Heart left ventricle (tissue), 16 donors: ENCODE measurements at places on chromosomes 5 and 9. TPM values are rescaled to one million over a fixed set of nuclear protein-coding genes. Genes with fewer than 3 reads are reported as not detected.

The FOXD4L5 gene
- not detected for total RNA-seq

The ZNF79 gene
- total RNA-seq: 7.4 TPM

The FBP2 gene
- total RNA-seq: not detected

The LCN9 gene
- total RNA-seq: not detected

The KIAA0825 gene
- 1.6 TPM for total RNA-seq

The SNCAIP gene
- total RNA-seq: 1.7 TPM

The MSMP gene
- not detected for total RNA-seq

DNA sequence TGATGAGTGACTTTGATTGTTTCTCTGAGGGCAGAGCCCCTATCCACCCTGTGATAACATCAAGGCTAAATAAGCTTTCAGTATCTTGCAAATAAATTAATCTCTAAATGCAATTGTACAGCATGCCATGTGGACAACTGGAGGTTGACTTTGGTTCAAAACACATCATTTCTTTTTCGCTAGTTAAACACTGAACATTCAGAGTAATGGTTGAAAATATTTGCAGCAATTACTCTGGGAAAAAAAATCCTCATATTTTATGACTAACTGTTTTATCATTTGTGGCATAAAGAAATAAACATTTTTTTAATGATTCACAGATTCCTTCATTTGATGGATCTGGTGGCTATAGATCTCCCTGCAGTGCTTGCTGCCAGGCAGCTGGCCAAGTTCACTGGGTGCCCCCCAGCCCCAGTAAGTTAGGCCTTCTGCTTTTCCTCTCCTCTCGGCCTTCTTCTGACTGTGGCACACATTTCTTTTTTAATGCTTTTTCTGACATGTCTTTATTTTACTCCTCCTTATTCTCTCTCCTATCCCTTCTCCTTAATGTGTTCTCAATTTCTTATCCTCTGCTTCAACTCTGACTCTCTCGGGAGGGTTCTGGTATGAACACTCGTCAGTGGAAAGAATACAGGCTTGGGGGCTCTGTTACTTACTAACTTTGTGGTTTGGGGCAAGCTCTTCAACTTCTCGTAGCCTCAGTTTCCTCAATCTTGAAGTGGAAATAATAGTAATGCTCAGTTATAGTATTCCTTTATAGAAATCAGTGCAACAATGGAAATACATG lies 69.6 kb downstream of the ADAMTSL1 start:
- DNase-seq: no peak
- no peaks in the 10 kb centered on the region for H3K27me3 ChIP-seq
- no peaks in the 10 kb centered on the region for H3K36me3 ChIP-seq
- no peaks in the 10 kb centered on the region for H3K4me1 ChIP-seq

GRCh38 chr5:44278469-44278868 lies 110.8 kb downstream of the FGF10 start:
- H3K27ac ChIP-seq: no peak overlapping the region
- H3K36me3 ChIP-seq: no peaks in the 10 kb centered on the region
- no peak overlapping the region for H3K4me3 ChIP-seq
- H3K4me1 ChIP-seq: no peaks in the 10 kb centered on the region
- H3K27me3 ChIP-seq: no peaks in the 10 kb centered on the region
- DNase-seq: no peak

DNA sequence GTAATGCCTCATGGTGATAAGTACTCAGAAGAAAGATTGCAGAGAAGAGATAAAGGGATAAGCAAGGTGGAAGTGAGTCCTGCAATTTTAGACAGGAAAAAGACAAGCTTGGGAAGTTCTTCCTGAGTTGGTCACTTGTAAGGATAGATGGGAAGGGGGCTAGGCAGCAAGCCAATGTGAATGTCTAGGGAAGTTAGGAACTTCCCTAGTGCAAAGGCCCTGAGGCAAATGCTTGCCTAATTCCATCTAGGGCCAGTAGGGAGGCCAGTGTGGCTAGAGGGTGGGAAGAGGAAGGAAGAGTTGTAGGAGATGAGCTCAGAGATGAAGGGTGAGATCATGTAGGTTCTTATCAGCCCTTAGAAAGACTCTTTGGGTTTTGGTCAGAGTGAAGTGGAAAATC lies 206.6 kb downstream of the MAT2B start:
- H3K4me3 ChIP-seq: no peak overlapping the region
- no peaks in the 10 kb centered on the region for H3K27me3 ChIP-seq
- no peaks in the 10 kb centered on the region for H3K4me1 ChIP-seq
- H3K36me3 ChIP-seq: no peaks in the 10 kb centered on the region

DNA sequence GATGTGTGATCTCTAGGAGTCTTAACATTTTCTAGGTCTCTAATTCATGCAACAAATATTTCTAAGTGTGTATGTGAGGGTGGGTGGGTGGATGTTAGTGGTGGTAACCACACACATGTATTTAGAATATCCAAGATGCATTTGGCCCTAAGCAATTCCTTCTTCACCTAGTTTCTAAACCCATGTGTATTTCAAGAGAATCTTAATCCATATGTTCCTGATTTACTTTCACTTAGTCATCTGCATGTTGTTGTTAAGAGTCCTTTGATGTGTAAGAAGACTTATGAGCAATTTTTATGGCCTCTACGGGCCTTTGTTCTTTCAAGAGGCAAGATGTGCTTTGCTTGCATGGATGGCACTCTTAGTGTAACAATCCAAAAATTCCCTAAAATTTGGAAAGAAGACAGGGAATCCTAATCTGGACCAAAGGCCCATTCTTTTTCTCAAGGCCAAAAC lies 282.6 kb downstream of the SPATA31D1 start:
- no peaks in the 10 kb centered on the region for H3K4me1 ChIP-seq
- H3K27ac ChIP-seq: no peak overlapping the region
- H3K4me3 ChIP-seq: no peak overlapping the region

- H3K4me3 ChIP-seq: no peak overlapping the region
- no peak overlapping the region for H3K27ac ChIP-seq
- DNase-seq: no peak
- H3K36me3 ChIP-seq: no peaks in the 10 kb centered on the region
- no peaks in the 10 kb centered on the region for H3K27me3 ChIP-seq
- no peaks in the 10 kb centered on the region for H3K4me1 ChIP-seq
Observed at GRCh38 chr5:17743580-17744435, 109.5 kb downstream of the TAF11L14 start.

DNA sequence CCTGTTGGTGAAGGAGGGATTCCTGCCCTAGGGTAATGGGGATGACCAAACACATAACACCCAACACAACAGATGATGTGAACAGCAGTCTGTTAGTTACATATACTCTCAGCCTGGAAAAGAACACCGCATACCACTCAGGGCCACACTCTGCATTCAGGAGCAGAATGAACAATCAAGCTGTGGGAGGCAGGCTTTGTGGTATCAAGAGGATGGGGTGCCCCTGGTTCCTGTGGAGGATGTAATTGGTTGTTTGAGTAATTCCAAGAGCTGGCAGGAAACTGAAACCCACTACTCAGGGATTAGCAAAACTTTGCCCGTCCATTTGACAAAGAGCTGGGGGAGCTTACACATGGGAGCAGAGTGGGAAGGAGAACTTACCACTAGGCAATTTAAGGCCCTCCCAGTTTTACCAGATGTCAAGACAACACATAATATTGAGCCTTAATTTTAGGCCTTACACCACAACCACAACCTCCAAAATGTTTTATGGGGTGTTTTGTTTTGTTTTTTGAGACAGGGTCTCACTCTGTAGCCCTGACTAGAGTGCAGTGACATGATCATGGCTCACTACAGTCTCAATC lies 15.6 kb upstream of the PRKAA1 start:
- no peaks in the 10 kb centered on the region for H3K27me3 ChIP-seq
- H3K27ac ChIP-seq: no peak overlapping the region
- DNase-seq: no peak
- no peak overlapping the region for H3K4me3 ChIP-seq
- H3K36me3 ChIP-seq: no peaks in the 10 kb centered on the region

GRCh38 chr5:91049112-91049511 lies 334.0 kb downstream of the ARRDC3 start:
- H3K4me1 ChIP-seq: no peaks in the 10 kb centered on the region
- no peaks in the 10 kb centered on the region for H3K36me3 ChIP-seq
- DNase-seq: no peak
- no peaks in the 10 kb centered on the region for H3K27me3 ChIP-seq
- H3K4me3 ChIP-seq: no peak overlapping the region

GRCh38 chr5:158451203-158451992 lies 592.5 kb upstream of the CLINT1 start:
- no peak overlapping the region for H3K27ac ChIP-seq
- peaks cover 15% of the 10 kb centered on the region for H3K4me1 ChIP-seq
- H3K36me3 ChIP-seq: no peaks in the 10 kb centered on the region
- H3K27me3 ChIP-seq: no peaks in the 10 kb centered on the region
- DNase-seq: no peak

DNA sequence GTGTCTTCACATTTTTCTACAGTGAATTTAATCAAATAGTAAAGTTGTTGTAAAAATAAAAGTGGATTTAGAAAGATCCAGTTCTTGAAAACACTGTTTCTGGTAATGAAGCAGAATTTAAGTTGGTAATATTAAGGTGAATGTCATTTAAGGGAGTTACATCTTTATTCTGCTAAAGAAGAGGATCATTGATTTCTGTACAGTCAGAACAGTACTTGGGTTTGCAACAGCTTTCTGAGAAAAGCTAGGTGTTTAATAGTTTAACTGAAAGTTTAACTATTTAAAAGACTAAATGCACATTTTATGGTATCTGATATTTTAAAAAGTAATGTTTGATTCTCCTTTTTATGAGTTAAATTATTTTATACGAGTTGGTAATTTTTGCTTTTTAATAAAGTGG lies 60.4 kb downstream of the MTAP start:
- H3K27me3 ChIP-seq: no peaks in the 10 kb centered on the region
- H3K4me3 ChIP-seq: no peak overlapping the region
- H3K36me3 ChIP-seq: peaks cover 99% of the 10 kb centered on the region
- no peaks in the 10 kb centered on the region for H3K4me1 ChIP-seq
- H3K27ac ChIP-seq: no peak overlapping the region
- no peak for DNase-seq

DNA sequence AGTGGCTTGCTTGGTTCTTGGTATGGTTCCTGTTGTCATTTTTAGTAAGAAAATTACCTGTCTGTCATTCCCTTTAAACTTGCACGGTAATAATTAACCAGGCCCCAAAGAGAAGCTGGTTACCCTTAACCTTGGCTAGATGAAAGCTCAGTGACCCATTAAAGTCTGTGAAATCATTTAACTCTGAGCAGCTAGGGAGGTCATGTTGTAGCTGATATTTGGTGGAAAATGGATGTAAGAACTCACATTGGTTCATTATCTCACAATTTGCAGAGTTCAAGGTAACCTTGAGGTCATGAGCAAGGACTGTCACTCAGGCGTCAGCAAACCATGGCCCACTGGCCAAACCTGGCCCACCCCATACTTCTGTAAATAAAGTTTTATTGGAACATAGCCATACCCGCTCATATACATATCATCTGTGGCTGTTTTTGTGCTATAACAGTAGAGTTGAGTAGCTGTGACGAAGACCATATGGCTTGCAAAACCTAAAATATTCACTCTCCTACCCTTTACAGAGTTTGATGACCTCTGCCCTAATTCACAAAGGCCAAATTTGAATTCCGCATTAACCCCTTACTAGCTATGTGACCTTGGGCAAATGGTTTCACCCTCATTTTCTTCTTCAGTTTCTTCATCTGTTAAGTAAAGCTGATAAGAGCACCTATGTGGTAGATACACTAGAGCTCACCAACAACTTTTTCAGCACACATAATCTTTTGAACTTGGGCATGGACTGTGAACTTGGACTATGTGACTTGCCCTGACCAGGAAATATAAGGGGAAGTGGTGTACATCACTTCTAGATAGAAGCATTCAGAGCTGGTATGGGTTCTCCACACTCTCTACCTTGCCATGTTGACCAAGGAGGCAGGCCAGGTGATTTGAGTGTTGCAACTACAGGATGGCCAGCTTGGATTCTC lies 61.5 kb upstream of the CPEB4 start:
- peaks cover 7% of the 10 kb centered on the region for H3K4me1 ChIP-seq
- no peaks in the 10 kb centered on the region for H3K36me3 ChIP-seq
- no peak overlapping the region for H3K27ac ChIP-seq
- H3K27me3 ChIP-seq: no peaks in the 10 kb centered on the region
- no peak overlapping the region for H3K4me3 ChIP-seq

GRCh38 chr9:84258371-84258770 lies 82.2 kb downstream of the SLC28A3 start:
- no peaks in the 10 kb centered on the region for H3K27me3 ChIP-seq
- no peak overlapping the region for H3K4me3 ChIP-seq
- no peak overlapping the region for H3K27ac ChIP-seq
- no peaks in the 10 kb centered on the region for H3K36me3 ChIP-seq

DNA sequence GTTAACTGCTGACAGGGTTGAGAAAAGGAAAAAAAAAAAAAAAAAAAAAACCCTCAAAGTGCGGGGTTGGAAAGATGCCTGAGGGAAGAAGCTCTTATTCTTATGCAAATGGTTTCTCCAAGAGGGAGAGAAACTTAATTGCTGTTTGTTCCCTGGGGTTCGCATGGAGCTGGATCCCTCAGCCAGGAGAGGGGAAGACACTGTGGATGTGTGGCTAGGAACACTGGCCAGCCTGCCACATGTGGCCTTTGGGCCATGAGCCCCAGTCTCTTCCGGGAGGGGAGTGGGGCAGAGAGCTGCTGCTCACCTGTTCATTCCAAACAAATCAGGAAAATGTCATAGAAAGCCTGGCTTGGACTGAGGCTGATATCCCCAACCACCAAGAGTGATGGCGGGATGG lies 9.4 kb upstream of the SCGB3A2 start:
- no peaks in the 10 kb centered on the region for H3K36me3 ChIP-seq
- no peak overlapping the region for H3K27ac ChIP-seq
- H3K27me3 ChIP-seq: no peaks in the 10 kb centered on the region
- H3K4me1 ChIP-seq: no peaks in the 10 kb centered on the region

DNA sequence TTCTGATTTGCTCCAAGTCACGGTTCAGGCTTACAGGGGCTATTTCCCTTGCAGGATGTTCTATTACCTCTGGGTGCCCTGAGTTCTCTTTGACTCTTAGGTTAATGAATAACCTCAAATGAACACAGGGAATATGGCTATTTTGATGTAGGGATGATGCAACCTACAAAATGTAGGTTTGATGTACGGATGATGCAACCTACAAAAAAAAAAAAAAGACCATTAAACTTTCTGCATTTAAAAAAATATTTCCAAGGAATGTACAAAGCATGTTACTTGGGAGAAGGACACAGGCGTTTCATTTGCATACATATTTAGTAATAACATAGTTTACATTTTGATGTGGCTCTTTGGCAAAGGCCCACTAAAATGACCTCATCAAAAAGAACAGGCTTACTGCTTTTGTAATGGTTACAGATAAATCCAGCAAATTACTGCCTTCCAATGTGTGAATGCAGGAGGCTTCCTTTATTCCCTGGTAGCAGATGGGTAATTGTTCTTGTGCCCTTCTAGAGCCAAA lies 36.3 kb downstream of the ZNF474 start:
- no peak overlapping the region for H3K4me3 ChIP-seq
- H3K27ac ChIP-seq: no peak overlapping the region
- H3K4me1 ChIP-seq: no peaks in the 10 kb centered on the region
- H3K36me3 ChIP-seq: no peaks in the 10 kb centered on the region
- DNase-seq: no peak
- H3K27me3 ChIP-seq: no peaks in the 10 kb centered on the region

GRCh38 chr9:128550770-128551656 lies 1.4 kb upstream of the SPTAN1 start:
- H3K4me3 ChIP-seq: peak overlapping the region; percentile 86
- H3K27me3 ChIP-seq: no peaks in the 10 kb centered on the region
- H3K36me3 ChIP-seq: no peaks in the 10 kb centered on the region

- no peak overlapping the region for H3K4me3 ChIP-seq
- no peaks in the 10 kb centered on the region for H3K36me3 ChIP-seq
- DNase-seq: no peak
- H3K4me1 ChIP-seq: no peaks in the 10 kb centered on the region
- H3K27me3 ChIP-seq: no peaks in the 10 kb centered on the region
- H3K27ac ChIP-seq: no peak overlapping the region
Observed at GRCh38 chr9:31519826-31520225, 864.6 kb upstream of the ACO1 start.
